MCF 10A (cell line): ENCODE measurements at places on chromosomes 11 and 22. TPM values are rescaled to one million over a fixed set of nuclear protein-coding genes. Genes with fewer than 3 reads are reported as not detected.
A peak's percentile ranks its signal among the peaks of the same experiment; 100 is the strongest.

- no peak for DNase-seq
Measured at GRCh38 chr11:70756756-70757155, 358.4 kb downstream of the CTTN start.

DNA sequence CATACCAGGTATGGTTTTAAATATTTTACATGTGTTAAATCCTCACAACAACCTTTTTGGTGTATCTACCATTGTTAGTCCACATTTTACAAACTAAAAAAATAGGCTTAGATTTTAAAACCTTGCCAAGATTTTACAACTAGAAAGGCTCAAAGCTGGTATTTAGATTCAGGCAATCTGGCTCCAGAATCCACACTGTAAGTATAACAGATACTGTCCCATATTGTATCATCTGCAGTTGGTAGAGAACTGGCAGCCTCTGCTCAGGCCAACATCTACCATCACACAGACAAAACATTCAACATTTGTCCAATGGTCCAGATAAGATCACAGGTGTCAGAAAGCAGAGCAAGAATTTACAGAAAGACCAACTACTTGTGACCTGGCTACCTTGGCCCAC is 30.9 kb downstream of the CSNK2A3 start:
- no peak for DNase-seq

DNA sequence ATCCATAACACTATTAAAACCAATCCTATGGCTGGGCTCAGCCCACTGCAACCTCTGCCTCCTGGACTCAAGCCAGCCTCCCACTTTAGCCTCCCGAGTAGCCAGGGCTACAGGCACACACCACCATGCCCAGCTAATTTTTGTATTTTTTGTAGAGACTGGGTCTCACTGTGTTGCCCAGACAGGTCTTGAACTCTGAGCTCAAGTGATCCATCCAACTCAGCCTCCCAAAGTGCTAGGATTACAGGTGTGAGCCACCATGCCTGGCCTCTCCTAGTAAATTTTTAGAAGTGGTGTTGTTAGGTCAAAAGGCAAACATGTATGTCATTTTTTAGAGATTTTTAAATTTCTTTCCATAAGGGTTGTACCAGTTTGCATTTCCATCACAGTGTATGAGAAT is 14.2 kb downstream of the F2 start:
- DNase-seq, result no peak

DNA sequence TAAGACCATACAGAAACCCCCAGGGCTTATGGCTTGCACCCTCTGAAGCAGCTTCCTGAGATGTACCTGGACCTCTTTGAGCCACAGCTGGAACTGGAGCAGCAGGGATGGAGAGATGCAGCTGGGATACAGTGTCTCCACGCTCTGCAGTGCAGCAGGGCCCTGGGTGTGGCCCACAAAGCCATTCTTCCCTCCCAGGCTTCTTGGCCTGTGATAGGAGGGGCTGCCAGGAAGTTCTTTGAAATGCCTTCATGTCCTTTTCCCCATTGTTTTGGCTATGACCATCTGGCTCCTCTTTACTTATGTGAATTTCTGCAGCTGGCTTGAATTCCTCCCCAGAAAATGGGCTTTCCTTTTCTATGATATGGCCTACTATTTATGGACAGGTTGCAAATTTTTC is 37.1 kb upstream of the RAB38 start:
- DNase-seq, result no peak

GRCh38 chr11:133947321-133947756 is 9.4 kb downstream of the IGSF9B start:
- peak; percentile 62 for DNase-seq

Gene OR56A1
- not detected in 2 replicates for total RNA-seq

Gene SPA17
- total RNA-seq, result 12.0 and 18.1 TPM in 2 replicates
